ENCODE measurements at places on chromosomes 5 and 9. TPM values are rescaled to one million over a fixed set of nuclear protein-coding genes. Genes with fewer than 3 reads are reported as not detected.

GRCh38 chr5:132657676-132658380 lies at the start of gene IL13:
Gene IL13, plus strand, starts transcription at chr5:132658173. Its CDS starts 14 bp downstream, at chr5:132658187.
- H3K27ac ChIP-seq, result no peak within 1 kb of the TSS
- H3K27me3 ChIP-seq, result peaks cover 14% of the 10 kb centered on the region
- H3K4me1 ChIP-seq, result peaks cover 11% of the 10 kb centered on the region
- DNase-seq, result no peak

GRCh38 chr9:117434566-117434965 lies 19.7 kb upstream of the ASTN2 start:
- H3K4me1 ChIP-seq, result no peaks in the 10 kb centered on the region
- DNase-seq, result no peak
- H3K27ac ChIP-seq, result no peak overlapping the region
- no peak overlapping the region for H3K4me3 ChIP-seq
- no peaks in the 10 kb centered on the region for H3K27me3 ChIP-seq
- no peaks in the 10 kb centered on the region for H3K36me3 ChIP-seq

GRCh38 chr5:42587096-42587723 lies 164.0 kb downstream of the GHR start:
- no peaks in the 10 kb centered on the region for H3K4me1 ChIP-seq
- no peak overlapping the region for H3K27ac ChIP-seq
- H3K27me3 ChIP-seq, result no peaks in the 10 kb centered on the region
- H3K4me3 ChIP-seq, result no peak overlapping the region
- no peaks in the 10 kb centered on the region for H3K36me3 ChIP-seq
- DNase-seq, result no peak

DNA sequence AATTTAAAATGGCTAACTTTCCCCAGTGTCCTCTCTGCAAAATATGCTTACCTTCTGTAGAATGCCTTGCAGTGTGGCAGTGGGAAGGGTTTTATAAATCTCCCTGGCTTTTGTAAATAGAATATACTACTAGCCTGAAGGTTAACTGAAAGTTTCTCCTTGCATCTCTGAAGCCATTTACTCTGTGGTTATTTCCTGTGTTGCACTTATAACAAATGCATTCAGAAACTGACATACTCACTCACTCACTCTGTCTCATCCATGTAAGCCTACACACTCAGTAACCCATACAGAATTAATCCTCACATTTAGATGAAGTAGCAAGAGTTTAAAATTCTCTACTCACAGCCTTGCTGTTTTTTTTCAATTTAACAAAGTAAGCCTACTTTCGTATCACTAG lies 87.1 kb upstream of the SH3GL2 start:
- no peaks in the 10 kb centered on the region for H3K27me3 ChIP-seq
- H3K4me3 ChIP-seq, result no peak overlapping the region
- no peak for DNase-seq
- no peak overlapping the region for H3K27ac ChIP-seq
- no peaks in the 10 kb centered on the region for H3K36me3 ChIP-seq

Gene CTXN3
- not detected for total RNA-seq

- H3K4me1 ChIP-seq, result no peaks in the 10 kb centered on the region
- H3K27me3 ChIP-seq, result no peaks in the 10 kb centered on the region
- DNase-seq, result no peak
- no peak overlapping the region for H3K4me3 ChIP-seq
- H3K36me3 ChIP-seq, result peaks cover 57% of the 10 kb centered on the region
Observed at GRCh38 chr9:128481561-128481960, 23.0 kb upstream of the GLE1 start.

DNA sequence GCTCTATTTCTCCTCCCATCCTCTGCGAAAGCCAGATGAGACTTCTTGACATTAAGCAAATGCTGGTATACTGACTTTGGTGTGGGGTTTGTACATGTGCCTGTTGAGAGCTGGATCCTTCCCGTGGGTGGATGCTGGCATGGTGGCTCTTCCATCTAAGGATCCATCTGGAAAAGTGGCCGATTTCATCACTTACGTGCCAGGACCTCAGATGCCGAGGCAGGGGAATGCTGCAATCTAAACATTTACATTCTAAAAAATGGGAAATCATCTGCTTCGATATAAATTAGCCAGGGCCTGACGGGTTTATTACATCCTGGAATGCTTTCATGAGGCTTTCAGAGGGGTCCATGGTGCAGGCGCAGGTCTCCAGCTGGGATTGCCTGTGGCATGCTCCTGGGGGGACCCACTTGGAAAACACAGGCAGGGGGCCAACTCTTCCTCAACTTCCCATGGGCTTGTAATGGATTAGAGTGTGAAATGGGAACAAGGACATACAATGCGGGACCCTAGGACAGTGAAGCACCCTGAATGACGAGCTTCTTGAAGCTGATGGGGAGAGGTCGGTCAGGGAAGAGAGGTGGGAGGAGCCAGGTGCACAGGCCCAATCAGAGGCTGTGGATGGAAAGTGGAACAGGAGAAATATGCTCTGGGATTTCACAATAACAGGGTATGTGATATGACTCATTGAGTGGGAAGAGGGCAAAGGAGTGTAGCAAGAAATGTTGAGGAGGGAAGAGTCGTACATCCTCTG lies 105.5 kb upstream of the PITX1 start:
- no peak for DNase-seq
- H3K27me3 ChIP-seq, result no peaks in the 10 kb centered on the region
- H3K27ac ChIP-seq, result no peak overlapping the region
- no peaks in the 10 kb centered on the region for H3K36me3 ChIP-seq

Gene KIAA1191
- 76.3 TPM for total RNA-seq

- H3K4me3 ChIP-seq, result no peak overlapping the region
- no peaks in the 10 kb centered on the region for H3K36me3 ChIP-seq
- no peaks in the 10 kb centered on the region for H3K4me1 ChIP-seq
Observed at GRCh38 chr9:33690143-33690933, 105.0 kb upstream of the PRSS3 start.

- no peak overlapping the region for H3K4me3 ChIP-seq
- H3K4me1 ChIP-seq, result peaks cover 21% of the 10 kb centered on the region
- H3K36me3 ChIP-seq, result peaks cover 7% of the 10 kb centered on the region
- H3K27me3 ChIP-seq, result no peaks in the 10 kb centered on the region
- peak overlapping the region; percentile 47 for H3K27ac ChIP-seq
Observed at GRCh38 chr9:6428940-6429889, 16.2 kb downstream of the UHRF2 start.
